Islet precursor cell (in vitro differentiated cells): ENCODE measurements at places on chromosomes 5 and 9.

DNA sequence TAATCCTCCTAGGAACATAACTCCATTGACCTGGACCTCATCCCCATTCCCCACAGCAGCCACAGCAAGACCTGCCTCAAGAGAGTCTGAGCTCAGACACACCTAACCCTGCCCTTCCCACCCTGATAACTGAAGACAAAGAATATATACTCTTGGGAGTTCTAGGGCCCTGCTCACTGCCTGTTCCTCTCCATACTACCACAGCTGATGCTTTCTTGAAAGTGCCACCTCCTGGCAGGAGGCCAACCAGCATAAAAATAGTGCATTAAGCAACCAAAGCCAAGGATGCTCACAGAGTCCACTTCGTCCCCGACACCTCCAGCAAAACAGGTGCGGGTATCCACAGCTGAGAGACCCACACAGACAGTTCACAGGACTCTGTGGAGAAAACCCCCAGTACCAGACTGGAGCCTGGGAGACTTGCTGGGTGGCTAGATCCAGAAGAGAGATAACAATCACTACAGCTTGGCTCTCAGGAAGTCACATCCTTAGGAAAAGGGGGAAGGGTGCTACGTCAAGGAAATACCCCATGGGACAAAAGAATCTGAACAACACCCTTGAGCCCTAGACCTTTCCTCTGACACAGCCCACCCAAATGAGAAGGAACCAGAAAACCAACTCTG, 23.5 kb downstream of the FAM114A2 start:
- no peak for DNase-seq

DNA sequence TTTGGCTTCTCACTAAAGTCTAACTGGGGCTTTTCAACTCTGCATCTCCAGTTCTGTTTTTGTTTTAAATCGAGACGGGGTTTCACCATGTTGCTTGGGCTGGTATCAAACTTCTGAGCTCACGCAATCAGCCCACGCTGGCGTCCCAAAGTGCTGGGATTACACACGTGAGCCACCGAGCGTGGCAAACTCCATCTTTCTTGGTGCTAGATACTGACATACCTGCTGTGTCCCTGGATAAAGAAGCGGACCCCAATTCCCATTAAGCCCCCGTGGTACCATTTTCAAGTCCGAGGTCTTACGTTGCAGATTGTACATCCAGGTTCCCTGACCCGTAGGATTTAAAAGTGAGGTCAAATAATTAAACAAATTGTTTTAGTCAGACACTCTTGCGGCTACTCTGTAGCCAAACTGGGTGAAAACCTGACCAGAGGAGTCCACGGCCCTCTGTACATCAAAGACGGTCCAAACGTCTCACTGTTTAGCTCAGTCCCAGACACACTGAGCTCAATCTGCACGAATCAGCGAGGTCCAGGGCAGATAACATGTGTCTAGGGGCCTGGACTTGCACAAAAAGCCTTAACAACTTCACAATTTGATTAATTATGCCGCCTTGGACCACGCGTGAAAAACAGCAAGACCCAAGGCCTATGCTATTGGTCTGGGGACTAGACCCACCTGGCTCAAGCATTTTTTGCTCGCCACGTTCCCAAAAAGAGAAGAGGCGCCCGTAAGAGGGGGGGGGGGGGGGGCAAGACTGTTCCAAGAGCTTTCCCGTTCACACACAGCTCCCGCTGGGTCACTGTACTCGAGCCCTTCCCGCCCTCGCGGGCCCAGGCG, 727 bp upstream of the DNAJA1 start:
- DNase-seq = no peak

DNA sequence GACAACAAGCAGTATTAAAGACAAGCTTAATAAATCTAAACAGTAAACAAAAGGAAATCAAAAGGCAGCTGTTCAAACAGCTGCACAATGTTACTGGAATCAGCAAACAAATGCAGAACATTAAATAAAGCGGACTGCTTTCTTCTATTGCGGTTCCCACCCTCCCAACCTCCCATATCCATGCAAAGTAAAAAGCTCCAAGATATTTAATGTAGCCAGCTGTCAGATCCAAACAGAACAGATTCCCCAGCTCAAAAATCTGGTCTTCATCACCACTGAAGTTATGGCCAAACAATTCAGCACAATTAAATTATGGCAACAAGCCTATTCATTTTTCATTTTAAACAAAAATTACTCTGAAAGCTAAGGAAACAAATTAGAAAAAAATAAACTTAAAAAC, 75.9 kb downstream of the SLC38A9 start:
- DNase-seq = no peak

GRCh38 chr5:43804723-43805122, 201.7 kb downstream of the NNT start:
- DNase-seq = no peak

DNA sequence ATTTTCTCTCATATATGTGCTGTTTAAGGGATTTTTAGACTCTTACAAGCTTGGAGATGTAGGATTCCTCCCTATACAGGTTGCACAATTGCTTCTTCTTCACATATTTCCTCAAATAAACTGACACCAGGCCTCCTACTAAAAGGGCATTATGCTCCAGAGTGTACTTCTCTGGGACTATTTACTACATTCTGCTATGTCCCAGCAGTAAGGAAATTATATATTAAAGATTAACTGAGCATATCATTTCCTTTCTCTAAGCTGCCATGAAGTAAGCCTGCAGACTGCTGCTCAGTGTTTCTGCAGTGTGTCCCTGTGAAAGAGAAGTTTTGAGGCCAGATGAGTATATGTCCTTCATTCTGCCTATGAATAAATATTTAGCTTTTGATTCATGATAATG, 356.9 kb upstream of the NUDT12 start:
- no peak for DNase-seq

GRCh38 chr5:133916914-133917313, 51.5 kb downstream of the C5orf15 start:
- no peak for DNase-seq

- DNase-seq = no peak
These were observed 69.4 kb upstream of the DAB2IP start for GRCh38 chr9:121581786-121582600.

- no peak for DNase-seq
These were observed 1.1 kb downstream of the NDOR1 start for GRCh38 chr9:137206602-137207001.

GRCh38 chr9:77495834-77496671, 152.1 kb downstream of the GNA14 start:
- DNase-seq = peak; percentile 54

- DNase-seq = no peak
These were observed 121.4 kb downstream of the MAPKAP1 start for GRCh38 chr9:125585503-125586171.

GRCh38 chr9:99358668-99359067, 136.6 kb downstream of the SEC61B start:
- DNase-seq = no peak

GRCh38 chr9:86990290-86990689, 43.0 kb upstream of the GAS1 start:
- no peak for DNase-seq

GRCh38 chr5:107531308-107531707, 139.4 kb downstream of the EFNA5 start:
- no peak for DNase-seq

- peak; percentile 82 for DNase-seq
These were observed 283.8 kb upstream of the DMRT1 start for GRCh38 chr9:557601-558201.

GRCh38 chr5:127088251-127088650, 14.9 kb upstream of the C5orf63 start:
- no peak for DNase-seq

DNA sequence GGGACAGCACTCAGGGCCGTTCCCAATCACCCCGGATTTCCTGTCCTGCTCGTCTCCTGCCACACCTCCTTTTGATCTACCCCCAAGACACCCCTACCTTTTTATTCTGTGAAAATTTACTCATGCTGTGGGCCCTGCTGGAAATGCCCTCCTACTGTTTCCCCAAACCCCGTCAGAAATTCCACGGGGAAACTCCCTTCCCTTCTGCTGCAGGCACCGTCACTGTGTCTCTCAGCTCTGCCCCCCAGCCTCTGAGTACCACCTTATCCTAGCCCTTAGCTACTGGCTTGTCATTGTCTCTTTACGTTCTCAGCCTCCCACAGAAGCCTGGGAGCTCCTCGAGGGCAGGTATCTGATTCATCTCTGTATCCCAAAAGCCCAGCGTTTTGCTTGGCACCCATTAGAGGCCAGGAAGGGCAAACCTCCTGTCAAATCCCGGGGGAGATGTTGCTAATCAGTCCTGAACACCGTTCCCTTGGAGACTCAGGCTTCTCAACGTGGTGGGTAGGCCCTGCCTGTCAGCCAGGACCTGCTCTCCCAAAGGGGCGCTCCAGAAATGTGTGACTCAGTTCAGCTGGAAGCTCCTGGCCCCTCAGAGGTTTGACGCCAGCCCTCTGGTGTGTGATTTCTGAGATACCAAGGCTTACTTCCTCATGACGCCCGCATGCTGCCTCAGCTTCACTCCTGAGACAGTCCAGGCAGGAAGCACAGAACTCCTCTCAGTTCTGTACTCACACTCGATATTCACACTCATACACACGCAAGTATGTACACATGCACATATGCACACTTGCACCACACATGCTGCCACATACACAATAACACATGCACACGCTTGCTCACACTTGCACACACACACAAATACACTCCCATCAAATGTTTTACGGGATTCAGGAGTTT, 50.7 kb upstream of the GRHPR start:
- peak; percentile 59 for DNase-seq

DNA sequence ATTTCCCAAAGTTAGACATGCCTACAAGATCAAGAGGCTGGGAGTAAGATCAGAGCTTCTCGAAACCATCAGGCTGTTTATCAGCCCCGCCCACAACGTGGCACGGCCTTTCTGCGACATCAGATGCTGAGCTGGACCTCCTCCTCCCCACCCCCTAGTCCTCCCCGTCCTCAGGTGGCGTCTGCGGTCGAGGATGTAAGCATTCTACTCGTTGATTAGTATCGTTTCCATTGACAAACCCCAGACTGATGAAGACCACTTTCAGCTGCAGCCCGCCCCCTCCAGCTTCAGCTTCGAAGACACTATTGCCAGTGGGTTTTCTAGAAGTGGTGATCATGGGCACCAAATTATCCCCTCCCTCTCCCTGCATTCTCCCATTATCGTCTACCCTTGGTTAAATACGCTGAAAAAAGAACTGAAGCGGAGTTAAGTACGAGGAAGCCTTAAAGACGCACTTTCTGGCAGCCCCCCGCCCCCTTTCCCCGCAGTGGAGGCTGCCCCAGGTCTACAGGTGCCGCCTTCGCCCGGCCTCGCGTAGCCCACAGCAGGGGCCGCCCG, 1.1 kb downstream of the PPIC start:
- DNase-seq = peak; percentile 83

DNA sequence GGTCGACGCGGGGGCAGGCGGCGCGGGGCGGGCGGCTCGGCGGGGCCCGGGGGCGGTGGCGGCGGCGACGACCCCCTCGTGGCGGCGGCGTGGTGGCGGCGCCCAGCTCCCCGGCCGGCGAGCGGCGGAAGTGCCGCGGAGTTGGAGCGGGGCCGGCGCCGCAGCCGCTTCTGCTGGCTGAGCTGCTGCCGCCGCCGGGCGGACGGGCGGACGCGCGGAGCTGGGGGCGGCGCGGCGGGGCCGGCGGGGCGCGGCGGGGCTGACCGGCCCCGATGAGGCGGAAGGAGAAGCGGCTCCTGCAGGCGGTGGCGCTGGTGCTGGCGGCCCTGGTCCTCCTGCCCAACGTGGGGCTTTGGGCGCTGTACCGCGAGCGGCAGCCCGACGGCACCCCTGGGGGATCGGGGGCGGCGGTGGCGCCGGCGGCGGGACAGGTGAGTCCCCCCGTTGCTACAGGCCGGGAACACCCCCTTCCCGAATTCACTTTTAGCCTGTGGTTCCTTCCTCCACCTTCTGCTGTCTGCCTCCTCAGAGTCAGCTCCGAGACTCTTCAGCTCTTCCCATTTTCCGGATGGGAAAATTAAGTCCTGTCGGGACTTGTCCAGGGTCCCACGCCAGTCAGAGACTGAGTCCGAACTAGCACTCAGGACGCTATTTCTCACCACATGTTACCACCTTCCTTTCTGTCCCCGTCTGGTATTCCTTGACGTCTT, at the start of gene GALNT10:
Gene GALNT10 (plus strand): TSS at position 139 of the 710 bp plus-strand sequence. CDS start 134 bp downstream, at position 273.
- peak; percentile 72 for DNase-seq

- DNase-seq = no peak
These were observed 352.5 kb upstream of the NUDT12 start for GRCh38 chr5:103915081-103915480.

- DNase-seq = peak; percentile 38
These were observed 43.8 kb downstream of the HABP4 start for GRCh38 chr9:96493757-96494156.

DNA sequence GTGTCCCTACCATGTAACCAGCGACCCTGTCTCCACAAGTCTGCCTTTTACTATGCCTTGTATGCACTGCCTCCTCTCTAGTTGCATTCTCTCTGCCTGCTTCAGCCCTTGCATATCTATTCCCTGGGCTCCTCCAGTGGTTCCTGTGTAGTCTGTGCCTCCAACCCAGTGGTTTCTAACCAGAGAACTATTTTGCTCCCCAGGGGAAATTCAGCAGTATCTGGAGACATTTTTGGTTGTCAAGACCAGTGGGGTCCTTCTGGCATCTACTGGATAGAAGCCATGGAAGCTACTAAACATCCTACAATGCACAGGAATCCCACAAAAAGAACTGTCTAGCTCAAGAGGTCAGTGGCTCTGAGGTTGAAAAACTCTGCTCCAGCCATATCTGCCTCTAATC, 224.1 kb upstream of the RASEF start:
- no peak for DNase-seq

- DNase-seq = no peak
These were observed 15.5 kb upstream of the SMIM23 start for GRCh38 chr5:171770153-171770552.

- DNase-seq = no peak
These were observed 221.8 kb downstream of the ICE1 start for GRCh38 chr5:5644249-5644648.

- DNase-seq = no peak
These were observed 453.3 kb downstream of the DIRAS2 start for GRCh38 chr9:90189306-90189705.

GRCh38 chr9:75228893-75229292, 140.6 kb downstream of the OSTF1 start:
- DNase-seq = no peak

- DNase-seq = no peak
These were observed 232.8 kb downstream of the ADAMTS6 start for GRCh38 chr5:65248896-65249295.

GRCh38 chr9:84177407-84177806, 163.2 kb downstream of the SLC28A3 start:
- DNase-seq = no peak

- no peak for DNase-seq
These were observed 101.3 kb upstream of the LARP1 start for GRCh38 chr5:154653764-154654485.

DNA sequence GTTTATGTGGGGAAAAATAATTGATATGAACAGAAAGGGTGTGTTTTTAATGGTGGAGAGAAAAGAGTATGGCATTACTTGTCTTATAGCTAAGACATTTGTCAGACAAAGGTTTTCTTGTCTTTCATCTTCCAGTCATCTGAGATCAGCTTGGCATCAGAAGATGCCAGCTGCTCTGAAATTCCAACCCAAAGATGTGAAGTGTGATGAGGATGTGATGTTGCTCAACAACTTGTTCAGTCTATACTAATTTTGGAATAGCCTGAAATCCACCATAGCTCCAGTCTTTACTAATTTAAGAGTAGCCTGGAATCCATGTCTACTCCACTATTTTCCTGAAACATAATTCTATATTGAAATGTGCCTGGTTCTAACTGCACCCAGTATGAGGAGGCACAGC, 182.3 kb downstream of the CFAP90 start:
- DNase-seq = no peak

GRCh38 chr5:144236499-144236898, 65.8 kb downstream of the KCTD16 start:
- DNase-seq = no peak
